CD4-positive, alpha-beta T cell treated with Interleukin-10 for 1 hour (primary cell): ENCODE measurements at places on chromosomes 13 and 19.

- peak; percentile 61 for DNase-seq
These were observed 943 bp downstream of the SLAIN1 start for GRCh38 chr13:77698201-77699058.

DNA sequence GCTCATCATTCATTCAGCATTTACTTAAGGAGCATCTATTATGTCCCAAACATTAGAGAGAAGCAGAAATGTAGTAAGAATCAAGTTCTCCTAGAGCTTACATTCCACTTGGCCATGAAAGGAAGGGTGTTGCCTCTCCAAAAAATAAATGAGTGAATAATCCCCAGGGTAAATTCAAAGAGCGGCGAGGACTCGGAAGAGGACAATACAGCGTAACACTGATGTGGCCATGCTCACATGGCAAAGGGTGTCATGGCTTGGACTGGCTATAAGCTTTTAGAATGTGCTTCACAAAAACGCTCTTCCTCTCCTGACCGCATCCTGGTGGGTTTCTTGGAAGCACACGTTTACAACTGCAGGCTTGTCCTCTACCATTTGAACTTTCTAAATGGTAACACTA is 290.2 kb downstream of the IRS2 start:
- DNase-seq: no peak

DNA sequence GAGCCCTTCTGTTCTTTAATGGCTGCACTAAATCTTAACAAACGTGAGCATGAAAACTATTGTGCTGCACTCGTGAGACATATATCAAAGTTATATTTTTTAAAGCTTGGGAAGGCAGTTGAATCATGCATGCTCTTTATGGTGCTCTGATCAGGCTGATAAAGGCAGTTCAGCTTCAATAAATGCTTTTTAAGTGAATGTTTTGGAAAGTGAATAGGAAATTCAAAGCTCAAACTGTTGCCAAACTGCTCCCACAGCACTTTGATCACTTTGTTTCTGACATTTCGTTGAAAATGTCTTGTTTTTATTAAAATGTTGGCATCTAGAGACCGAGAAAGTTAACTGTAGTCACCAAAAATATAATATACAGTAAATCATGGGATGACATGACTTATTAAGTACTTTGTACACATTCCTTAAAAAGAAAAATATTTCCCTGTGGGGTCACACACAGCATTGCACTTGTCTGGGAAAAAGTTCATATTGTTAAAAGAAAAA is 625.7 kb upstream of the PCDH9 start:
- no peak for DNase-seq

DNA sequence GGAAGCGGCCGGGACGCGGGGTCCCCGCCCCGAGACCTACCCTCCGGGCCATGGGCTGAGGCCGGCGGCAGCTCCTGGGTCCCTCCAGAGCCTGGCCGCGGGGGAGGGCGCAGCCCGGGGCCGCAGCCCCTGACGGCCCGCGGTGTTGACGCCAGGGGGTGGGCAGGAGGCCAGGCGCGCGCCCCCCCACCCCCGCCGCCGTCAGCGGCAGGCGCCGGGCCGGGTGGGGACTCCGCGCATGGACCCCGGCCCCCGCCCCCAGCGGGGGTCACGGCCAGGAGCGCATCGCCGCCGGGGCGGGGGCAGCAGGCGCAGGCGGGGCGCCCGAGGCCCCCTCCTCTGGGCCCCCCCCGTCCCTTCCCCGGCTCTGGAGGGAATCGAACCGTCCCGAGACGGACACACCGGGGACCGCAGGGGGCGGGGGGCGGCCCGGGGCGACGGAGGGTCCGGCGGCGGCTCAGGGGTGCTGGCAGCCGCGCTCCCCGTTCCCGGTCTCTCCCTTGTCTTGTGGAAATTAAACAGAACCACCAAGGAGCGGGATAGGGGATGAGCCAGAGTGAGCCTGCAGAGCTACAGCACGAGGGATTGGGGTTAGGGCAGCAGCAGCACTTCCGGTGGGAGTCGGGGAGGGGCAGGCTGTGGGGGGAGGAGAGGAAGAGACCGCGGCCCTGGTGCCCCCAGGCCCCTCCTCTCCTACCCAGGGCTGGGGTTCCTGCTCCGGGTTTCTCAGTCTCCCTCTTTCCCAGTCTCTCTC is at the start of gene MEIS3:
TSS of gene MEIS3 (minus strand) at position 498 of the 754 bp plus-strand sequence. CDS start at position 52, 446 bp downstream.
- DNase-seq: no peak

DNA sequence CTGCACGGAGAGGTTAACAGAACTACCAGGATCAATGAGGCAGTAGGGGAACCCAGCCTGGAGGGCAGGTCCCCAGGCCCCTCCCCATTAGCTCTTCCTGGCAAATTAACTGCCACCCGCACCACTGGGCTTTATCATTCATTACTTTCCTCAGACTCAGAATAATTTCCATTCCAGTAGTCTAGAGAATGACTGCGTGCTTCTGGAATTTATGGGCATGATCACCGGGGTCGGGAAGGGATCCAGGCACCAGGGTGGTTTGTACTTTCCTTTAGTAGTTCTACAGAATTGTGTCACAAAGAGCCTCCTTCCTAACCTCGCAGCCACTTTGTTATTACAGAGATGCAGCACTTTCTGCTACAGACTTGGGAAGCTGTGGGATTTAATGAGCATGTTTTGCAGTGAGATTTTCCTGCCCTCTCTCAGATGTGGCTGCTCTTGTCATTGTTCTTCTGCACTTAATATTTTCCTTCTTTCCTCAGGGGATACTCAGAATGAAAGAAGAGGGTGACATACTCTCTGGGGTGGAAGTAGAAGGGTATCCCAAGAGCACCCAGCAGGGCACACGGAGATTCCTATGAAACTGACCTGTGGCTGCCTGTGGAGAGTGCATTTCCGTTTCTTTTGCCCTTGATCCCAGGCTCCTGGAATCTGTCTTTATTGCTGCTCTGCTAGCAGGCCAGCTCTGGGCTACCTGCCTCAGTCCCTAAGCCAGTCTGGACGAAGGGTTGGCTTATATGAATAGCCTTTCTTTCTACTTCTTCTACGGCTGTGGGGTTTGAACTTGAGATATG is 285.0 kb upstream of the SLC10A2 start:
- DNase-seq: no peak

GRCh38 chr19:41936416-41936850 is 8.2 kb upstream of the ERFL start:
- DNase-seq: peak; percentile 69

- DNase-seq: no peak
These were observed 1.9 kb downstream of the SULT2B1 start for GRCh38 chr19:48553676-48554384.

DNA sequence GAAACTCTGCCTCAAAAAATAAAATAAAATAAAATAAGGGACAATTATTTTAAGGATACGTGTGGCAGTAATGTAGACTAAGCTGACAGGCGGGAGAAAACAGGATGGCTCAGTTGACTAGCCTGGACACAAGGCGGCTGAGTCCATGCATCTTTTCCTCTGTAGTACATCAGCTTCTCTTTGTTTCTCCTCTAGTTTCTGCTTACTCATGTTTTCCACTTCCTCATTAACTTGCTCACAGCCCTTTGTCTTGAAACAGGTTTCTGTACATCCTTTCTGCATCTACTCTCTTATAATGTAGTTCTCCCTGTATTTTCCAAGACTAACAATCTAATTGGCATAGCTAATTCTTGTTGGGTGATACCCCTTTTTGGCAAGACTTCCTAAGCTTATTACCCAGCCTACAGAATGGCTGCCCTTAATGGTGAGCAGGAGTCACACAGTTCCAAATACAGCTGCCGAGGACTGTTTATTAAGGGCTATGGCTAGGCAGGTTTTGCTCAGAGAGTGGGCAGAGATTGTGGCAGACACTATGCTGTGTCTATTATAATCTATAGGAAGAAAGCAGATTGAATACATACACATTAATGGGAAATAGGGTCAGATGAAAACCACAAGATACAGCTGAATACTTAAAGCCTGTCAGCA is 58.7 kb upstream of the KLF5 start:
- no peak for DNase-seq

DNA sequence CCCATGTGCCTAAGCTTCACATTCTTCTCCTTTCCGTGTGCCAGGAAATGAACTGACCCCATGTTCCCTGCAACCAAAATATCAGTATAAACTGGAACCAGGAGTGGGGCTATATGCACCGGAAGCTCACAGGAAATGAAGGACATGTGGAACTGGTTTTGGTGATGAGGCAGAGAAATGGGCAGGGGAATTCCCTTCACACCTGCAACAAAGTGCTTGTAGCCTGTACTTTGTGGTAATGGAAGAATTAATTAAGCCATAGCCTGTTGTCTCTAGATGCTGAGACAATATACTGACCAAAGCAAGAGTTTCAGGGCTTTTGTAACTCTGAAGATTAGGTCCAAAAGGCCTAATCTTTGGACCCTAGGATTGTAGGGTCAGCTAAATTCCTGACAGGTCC is 15.5 kb upstream of the UGGT2 start:
- no peak for DNase-seq

GRCh38 chr13:110123041-110123809 is 183.7 kb downstream of the COL4A1 start:
- DNase-seq: no peak
